Effector CD4-positive, alpha-beta T cell (primary cell): ENCODE measurements at places on chromosomes 11 and 22.
A peak's percentile ranks its signal among the peaks of the same experiment; 100 is the strongest.

DNA sequence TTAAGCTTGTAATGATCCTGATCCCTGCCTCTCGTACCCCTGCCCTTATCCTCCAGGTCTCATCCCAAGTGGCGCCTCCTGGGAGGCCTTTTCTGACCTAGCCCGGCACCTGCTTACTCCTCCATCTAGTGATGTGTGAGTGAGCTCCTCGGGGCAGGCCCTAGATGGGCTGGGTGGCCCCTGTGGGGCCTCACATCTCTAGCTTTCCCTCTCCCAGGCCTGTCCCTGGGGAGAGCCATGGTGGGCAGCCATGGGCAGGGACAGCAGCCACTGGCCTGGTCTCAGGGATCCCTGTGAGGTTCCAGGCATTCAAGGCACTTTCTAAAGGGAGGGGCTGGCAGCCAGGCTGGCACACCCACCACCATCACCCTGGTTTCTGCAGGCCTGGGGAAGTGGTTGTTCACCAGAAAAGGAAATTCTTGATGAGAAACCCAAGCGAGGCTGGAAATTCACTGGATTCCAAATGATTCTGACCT lies 27.9 kb downstream of the GNAZ start:
- DNase-seq: no peak

GRCh38 chr11:99432677-99433076 lies 411.9 kb downstream of the CNTN5 start:
- no peak for DNase-seq

GRCh38 chr11:113373981-113374560 lies 13.5 kb upstream of the ANKK1 start:
- DNase-seq: no peak

DNA sequence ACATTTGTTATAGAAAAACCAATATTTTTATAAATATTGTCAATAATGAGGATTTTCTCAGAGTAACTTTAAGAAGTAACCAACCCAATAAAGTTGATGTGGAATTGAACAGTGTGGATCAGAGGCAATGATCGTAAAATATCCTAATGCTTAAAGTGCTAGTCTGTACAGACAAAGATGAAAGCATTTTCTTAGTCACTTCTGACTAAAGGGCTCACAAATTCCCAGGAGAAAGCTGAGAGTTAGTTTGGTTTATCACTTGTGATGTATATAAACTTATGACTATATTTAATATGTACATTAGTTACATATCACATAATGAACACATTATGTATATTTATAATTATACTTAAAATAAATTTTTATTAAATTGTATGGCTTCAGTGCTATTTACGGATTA lies 25.4 kb upstream of the DDI1 start:
- no peak for DNase-seq

DNA sequence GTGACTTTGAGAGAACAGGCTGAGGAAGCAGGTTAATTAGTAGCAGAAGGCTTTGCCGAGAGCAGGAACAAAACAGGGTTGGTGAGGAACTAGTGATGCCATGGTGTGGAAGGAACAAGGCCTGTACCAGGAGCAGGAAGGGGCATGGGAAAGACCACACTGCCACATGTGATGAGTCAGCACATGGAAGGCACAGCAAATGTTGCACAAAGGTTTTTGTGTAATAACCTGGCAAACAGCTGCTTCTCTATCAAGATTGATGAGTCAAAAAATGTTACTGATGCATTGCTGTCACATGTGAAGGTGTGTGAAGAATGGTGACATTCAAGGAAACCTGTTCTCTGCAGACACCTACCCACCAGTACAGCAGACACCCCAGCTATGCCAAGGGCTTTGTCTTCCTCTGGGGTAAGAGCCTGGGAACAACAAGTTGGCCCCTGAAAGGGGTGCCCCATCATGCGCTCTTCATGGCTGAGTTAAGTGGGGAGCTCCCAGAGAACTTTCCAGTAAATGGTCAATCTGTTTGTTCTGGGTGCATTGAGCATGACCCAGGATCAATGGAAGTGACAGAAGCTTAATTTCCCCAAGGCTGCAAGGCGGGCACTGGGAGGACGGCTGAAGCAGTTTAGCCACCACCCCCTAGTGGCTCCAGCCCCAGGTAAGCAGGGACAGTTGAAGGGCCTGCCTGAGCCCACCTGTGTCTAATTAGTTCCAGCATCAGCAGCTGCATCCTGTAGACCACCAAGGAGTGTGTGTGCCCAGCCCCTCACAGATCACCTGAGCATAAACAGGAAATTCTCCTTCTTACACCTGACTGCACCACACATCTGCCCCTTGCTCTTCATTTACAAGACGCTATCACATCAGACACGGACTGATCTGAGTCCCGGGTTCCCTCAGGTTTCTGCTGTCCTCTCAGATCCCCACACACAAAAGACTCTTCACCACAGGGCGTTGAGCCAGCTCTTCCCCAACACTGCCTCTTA lies 47.6 kb downstream of the GGTLC2 start:
- DNase-seq: no peak

DNA sequence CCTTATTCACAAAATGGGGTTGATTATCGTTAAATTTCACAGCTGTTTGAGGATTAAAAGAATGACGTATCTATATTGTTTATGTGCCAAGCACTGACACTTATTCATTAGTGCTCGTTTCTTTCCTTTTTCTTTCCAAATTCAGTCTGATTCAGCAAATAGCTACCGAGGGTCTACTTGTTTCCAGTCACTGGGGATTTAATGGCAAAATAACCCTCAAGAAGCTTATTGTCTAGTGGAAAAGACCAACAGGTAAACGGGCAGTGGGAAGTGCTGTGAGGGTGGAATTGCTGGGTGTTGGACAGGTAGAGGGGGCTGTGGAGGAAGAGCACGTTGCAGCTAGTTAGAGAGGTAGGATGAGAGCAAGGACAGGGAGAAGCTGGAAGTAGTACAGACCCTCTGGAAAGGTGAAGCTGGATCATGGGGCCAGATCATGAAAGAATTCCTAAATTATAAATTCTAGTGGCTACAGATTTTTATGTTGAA lies 48.3 kb upstream of the BIRC3 start:
- DNase-seq: no peak

DNA sequence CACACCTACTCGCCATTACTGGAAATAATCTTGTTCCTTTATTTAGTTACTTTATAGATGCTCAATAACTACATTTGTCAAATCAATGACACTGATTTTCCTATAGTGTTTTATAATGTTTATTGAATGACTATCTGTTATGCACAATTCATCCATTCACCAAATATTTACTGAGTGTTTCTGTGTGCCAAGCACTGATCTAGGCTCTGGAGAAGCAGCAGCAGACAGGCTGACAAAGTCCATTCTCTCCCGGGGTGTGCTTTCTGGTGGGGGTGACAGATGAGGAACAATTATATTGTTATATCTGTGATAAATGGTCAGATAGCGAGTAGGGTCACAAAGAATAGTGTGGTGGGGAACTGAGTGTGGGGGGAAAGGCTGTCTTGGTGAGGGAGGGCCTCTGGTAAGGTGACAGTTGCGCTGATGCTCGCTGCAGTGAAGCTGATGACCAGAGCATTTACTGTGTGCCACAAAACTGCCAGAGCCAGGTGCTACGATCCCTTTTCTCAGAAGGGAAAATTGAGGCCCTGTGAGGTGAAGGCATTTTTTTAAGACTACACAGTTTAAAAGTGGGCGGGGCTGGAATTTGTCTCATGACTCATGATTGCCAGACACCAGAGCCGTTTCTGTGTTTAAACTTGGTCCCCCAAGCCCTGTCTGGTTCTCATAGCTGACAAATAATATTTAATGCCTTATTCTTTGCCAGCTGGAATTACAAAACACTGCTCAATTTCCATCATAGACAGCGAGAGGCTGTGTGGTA lies 10.2 kb downstream of the PACS1 start:
- DNase-seq: peak; percentile 74

DNA sequence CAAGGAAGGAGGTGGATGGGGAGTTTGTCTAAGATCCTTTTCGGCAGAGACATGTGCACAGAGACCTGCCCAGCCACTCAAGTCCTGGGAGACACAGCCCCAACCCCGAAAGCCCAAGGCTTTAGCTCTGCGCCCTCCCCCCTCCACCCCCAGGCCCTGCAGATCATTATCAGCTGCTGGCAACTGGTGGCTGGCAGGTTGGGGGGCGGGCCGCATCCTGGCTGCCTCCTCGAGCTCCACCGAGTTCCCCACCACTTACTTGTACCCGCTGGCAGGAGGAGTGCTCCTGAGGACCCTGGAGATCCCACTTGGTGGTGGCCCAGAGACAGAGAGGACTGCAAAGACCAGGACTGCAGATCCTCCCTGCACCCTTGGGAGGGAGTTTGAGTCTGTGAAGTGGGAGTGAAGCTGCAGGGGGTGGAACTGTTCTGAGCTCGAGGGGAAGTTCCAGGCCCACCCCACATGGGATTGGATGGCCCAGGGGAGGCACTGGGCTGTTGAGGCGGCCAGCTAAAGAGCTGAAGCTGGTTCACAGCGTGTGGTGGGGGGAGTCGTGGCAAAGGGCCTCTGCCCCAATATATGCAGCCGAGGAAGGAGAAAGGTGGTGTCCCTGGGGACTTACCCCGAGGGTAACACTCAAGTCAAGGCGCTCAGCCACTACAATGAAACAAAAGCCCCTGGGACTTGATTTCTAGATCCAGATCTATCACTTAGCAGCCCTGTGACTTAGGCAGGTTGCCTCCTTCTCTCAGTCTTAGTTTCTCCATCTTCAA lies 19.9 kb upstream of the CCDC86 start:
- no peak for DNase-seq

DNA sequence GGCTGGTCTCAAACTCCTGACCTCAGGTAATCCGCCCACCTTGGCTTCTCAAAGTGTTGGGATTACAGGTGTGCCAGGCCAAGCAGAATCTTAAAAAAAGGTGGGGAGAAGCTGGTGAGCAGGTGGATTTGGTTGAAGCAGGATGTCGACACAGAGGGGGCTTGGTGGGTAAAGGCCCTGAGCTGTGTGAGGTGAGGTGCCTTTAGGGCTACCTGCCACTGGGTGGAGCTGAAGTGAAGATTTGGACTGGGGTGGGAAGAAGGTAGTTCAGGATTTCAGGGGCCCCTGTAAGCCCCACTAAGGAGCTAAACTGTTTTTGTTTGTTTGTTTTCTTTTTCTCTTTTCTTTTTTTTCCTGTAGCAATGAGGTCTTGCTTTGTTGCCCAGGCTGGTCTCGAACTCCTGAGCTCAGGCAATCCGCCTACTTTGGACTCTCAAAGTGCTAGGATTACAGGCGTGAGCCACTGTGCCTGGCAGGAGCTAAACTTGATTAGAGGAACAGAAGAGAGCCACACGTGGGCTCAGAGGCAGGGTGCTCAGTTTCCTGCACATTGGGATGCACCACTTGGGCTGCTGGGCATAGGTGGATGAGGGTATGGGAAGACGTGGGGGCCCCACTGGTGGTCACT lies 6.0 kb downstream of the P2RX6 start:
- DNase-seq: no peak

DNA sequence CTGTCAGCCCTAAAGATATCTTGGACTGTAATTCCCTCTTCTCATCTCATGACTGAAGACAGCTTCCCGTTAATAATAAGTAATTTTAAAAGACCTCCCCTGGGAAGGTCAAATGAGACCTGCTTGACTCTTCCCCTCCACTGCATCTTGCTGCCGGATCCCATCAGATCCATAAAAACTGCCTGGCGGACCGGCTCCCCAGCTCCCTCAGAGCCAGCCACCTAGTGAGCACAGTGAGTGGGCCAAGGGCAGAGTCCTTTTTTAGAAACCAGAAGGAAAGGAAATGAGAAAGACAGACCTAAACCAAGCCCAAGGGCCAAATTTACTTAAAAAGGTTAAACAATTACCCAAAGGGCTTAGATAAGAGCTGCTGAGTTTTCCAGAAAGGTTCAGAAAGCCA lies 595.3 kb downstream of the OPCML start:
- no peak for DNase-seq

- DNase-seq: no peak
These were observed 23.9 kb downstream of the DKK3 start for GRCh38 chr11:11984563-11984962.

DNA sequence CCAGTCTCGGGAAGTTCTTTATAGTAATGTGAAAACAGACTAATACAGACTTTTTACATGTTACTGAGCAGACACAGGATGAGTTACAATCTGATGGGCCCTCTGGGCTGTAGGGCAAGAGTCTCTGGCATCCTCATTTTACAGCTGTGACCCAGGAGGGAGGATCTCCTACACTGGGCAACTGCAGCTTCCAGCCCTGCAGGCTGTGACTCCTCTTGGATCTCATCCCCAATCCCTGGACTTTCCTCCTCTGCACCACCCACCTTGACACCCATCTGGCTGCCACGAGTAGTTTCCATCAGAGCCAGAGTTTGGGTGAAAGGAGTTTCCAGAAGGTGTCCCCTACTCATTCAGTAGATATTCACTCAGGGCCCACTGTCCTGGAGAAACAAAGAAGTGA lies 48.9 kb upstream of the MYEOV start:
- no peak for DNase-seq

- DNase-seq: no peak
These were observed 594.6 kb downstream of the TBC1D22A start for GRCh38 chr22:47357086-47357485.

- DNase-seq: peak; percentile 14
These were observed 10.7 kb downstream of the KRTAP5-5 start for GRCh38 chr11:1640076-1640946.

DNA sequence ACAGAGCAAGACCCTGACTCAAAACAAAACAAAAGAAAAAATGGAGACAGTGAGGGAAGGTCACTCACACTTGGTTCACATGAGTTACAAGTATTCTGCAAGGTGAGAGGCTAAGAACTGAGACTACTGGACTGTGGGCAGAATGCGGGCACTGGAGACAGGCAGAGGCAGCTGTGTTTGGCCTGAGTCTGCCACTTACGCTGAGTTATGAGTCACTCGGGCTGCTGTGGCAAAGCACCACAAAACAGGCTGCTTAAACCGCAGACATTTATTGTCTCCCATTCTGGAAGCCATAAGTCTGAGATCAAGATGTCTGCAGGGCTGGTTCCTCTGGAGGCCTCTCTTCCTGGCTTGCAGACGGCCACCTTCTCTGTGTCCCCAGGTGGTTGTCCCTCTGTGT lies 122.8 kb downstream of the SHANK2 start:
- DNase-seq: no peak

- no peak for DNase-seq
These were observed 2.6 kb downstream of the TBC1D10A start for GRCh38 chr22:30324014-30324730.

GRCh38 chr11:61912530-61912898 lies 4.9 kb downstream of the RAB3IL1 start:
- no peak for DNase-seq

- DNase-seq: no peak
These were observed 24.9 kb upstream of the SHISAL1 start for GRCh38 chr22:44337678-44338004.

DNA sequence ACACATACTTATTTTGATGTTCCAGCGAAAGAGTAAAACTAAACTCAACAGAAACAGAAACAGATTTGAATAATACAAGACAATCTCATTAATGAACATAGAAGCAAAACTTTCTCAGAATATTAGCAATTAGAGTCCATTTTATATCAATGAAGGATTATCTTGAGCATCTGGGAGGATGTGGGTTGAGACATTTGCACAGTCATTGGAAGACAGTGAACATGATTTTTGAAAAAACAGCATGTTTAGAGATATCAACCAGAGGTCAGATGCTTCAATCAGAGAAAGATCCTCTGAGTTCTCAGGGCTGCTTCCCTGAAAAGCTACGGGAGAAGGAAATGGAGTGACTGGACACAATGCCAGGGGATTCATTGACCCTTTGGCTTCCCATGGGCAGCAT lies 35.9 kb upstream of the VPREB1 start:
- no peak for DNase-seq

GRCh38 chr11:125365196-125365931 lies 130.7 kb downstream of the FEZ1 start:
- no peak for DNase-seq
